ENCODE measurements at places on chromosomes 2 and 18.

- DNase-seq: no peak
These were observed 227.7 kb upstream of the ZEB2 start for GRCh38 chr2:144747571-144747970.

DNA sequence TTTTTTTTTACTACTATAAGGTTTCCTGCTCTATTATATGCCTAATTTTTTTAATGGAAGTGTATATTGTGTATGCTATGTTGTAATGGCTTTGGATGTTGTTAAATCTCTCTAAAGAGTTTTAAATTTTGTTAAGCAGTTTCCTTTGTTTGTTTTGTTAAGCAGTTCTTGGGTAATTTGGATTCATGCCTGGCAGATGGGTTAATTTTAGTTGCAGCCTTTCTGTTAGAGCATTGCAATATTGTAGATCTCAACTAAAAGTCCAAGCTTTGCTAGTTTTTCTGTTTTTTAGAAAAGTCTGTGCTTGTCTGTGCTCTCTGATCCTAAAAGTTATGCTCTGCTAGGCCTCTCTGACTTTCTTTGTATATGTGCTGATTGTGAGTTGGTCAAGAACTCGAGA lies 1229.0 kb upstream of the NRXN1 start:
- DNase-seq: no peak

DNA sequence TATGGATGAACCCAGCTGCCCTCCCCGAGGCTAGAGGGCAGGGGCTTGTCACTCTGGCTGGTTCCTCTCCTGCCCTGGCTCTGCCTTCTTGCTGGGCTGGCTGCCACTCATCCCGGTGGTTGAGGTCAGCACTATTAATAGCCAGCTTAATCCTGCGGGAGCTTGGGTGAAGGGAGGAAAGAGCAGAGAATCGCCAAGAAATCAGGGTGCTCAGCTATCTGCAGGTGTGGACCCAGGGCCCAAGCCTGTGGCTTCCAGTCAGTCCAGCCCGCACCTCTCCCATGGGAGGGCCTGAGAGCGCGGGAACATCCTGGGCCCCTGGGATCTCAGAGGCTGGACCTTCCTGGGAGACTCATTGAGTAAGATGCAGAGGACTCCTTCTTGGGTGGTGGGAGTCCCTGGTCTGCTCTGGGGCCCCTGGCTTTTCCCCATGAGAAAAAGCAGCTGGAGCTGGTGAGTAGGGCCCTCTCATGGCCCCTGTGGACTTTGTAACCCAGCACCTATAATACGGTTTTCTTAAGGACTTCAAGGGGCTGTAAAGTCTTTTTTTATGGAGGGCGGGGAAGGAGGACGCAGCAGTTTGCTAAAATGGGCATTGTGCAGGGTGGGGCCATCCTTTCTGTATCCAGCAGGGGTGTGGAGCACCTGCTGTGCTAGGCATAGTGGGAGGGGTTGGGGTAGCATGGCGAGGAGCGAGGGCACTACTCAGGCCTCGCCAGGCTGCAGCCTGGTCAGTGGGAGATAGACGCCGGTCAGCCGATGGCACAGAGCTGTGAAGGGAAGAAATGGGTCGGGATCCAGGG lies 27.4 kb upstream of the CNNM3 start:
- no peak for DNase-seq

GRCh38 chr2:88054782-88055370 lies 707 bp downstream of the KRCC1 start:
- no peak for DNase-seq

DNA sequence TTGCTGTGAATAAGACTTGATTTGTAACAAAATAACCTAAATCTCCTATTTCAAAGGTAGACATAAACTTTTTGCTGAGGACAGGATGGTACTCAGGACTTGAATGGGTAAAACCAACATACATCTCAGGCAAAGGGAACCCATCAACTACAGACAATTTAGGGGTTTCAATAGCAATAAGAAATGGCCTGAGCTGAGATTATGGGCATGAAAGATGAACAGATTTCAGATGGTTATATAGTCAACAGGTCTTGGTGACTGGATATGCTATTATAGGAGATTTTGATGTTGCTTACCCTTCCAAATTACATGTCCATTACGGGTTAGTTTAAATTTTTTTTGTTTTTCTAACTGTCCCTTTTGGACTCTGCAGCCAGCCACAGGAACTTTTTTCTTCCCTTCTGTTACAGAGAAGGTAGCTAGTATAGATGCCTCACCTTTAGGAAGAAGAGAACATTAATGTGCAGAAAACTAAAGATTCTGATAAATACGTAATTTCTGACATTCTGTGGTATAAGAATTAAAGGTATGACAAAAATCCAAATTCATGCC lies 4.6 kb downstream of the RPS27A start:
- DNase-seq: no peak

DNA sequence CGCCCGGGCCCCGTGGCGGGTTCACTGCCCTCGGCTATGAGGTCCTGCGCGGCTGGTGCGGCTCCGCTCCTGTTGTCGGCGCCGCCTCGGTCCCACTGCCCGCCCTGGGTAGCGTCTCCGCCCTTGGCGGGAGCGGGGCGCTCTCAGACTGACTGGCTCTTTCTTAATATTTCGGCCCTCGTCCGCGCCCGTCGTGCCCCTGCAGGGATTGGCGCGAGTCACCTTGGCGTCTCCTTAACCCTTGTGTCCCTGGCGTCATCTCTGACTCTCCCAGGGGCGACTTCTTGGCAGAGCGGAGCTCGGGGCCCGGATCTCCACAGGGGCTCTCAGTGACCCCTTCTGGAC lies 1.3 kb downstream of the PTMA start:
- DNase-seq: no peak

GRCh38 chr2:231397928-231398294 lies 2.4 kb downstream of the B3GNT7 start:
- DNase-seq: no peak

DNA sequence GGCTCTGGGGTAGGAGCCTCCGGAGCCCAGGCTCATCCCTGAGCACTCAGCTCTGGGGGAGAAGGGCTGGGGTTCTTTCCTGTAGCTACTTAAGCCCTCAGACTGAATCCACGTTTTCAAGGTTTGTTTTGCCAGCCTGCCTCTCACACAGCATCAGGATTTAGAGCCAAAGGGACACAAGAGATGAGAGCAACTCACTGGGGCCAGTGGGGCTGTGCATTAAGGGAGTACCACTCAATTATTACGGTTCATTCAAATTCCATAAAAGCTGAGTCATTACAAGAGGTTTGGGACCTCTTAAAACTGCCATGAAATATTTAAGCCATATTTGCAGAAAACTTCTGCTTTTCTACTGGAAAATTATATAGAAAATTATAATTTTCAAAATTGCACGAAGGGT lies 17.1 kb upstream of the SNED1 start:
- no peak for DNase-seq

DNA sequence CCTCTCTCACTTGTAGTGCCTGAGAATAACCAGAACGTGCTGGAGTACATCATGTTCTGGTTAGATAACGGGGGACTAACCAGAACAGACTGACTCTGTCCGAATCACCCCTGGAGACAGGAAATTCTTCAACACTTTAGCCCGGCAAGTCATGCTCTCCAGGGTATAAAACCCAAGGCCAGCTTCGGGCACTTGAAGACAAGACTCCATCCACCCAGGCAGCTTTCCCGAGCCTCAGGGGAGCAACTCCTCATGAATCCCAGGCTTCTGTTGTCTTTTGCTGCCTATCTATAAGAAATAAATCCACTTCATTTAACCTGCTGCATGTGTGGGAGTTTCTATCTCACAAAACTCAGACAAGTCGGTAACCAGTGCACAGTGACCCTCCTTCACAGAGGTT lies 99.6 kb downstream of the KCNF1 start:
- no peak for DNase-seq

DNA sequence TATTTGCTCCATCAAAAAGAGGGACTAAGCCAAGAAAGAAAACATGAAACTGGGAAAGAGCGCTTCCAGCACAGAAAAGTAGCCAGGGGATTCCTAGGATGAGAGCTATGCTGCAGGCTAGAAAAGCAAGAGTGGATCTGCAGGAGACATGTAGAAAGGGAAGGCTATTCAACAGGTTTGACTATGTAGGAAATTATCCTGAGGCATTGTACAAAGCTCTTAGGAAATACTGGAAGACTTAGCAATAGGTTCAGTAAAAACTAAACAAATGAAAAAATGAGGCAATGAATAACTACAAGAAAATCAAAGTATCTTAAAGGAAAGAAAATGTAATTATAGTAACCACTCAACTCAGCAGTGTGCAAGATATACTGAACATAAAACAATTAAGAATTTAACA lies 229.5 kb upstream of the FBXO11 start:
- no peak for DNase-seq

GRCh38 chr2:189515264-189515663 lies 65.3 kb downstream of the SLC40A1 start:
- DNase-seq: no peak

DNA sequence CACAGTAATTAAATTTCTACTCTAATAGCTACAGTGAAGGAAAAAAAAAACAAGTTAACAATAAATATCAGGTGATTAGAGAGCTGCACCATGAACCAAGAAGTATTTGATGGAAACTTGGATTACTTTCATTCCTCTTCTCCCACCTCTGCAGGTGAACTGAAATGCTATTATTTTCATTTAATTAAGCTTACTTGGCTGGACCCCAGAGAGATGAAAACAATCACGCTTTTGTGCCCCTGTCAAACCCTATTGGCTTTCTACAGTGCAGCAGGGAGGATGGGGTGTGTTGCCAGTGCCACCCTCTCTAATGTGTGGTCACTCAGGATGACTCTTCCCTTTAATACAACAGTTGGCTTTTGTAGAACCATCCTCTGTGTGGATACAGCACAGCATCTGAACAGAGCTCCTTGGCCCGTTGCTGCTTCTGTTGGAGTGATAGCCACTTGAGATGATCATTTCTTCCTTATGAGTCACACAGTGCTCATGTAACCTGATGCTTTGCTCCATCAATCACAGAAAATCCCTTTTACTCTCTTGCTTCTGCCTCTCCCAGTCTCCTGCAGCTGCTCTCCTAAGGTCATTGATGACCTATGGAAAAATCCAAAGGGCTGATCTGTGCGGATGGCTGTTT lies 5.5 kb upstream of the ARL4C start:
- DNase-seq: no peak

DNA sequence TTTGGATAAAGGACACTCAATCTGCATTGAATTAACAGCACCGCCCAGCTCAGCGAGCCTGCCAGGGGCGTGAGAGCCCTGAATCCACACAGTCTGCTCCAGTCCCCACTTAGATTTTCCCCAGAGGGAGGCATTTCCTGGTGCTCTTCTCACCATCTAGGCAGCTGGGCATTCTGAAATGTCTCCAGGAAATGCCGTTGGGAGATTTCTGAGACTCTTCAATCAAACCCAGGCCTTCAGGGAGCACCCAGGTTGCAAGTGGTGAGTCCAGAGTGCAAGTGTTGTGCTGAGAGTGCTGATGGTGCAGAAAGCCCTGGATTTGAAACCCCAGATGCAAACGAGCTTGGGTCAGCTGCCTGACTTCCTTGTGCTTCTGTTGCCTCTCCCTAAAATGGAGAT lies 23.4 kb upstream of the TMEM37 start:
- DNase-seq: no peak

DNA sequence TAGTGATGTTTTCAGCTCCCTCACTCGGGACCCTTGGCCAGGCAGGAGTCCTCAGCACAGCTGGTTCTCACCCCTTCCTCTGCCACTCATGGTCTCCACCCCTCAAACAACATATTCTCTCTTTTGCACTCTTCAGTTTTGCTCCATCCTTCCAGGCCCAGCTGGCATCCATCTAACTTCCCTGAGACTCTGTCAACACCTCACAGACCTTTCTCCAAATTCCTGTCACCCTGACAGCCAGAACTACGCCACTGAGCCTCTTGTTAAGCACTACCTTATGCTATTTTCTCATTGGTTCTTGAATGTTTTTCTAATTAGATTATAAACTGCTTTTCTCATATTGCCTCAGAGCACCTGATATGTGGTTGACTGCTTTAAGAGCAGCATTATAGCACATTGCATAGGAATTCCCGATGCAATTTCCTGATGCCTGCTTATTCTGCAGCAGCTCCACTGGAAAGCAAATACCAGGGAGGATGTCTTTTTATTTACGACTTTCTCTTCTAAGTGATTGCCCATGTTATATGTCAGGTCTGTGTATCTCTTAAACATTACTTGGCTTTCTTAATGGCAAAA lies 12.4 kb upstream of the INO80C start:
- no peak for DNase-seq

DNA sequence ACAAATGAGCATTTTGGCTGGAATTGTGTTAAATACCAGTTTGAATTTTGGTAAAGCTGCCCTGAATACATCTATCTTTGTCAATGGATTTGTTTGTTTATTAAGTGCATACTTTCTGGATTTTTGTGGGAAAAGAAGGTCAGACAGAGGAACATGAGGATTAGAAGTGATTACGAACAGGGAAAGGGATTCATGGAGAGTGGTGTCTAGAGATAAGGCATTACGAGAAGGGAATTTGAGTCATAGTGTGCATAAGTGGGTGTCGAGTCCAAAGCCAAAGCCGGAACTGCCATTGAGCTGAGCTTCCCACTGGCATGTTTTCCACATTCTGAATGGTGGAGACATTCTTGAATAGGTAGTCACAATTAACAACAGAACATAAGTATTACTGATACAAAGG lies 68.9 kb upstream of the EFEMP1 start:
- no peak for DNase-seq

DNA sequence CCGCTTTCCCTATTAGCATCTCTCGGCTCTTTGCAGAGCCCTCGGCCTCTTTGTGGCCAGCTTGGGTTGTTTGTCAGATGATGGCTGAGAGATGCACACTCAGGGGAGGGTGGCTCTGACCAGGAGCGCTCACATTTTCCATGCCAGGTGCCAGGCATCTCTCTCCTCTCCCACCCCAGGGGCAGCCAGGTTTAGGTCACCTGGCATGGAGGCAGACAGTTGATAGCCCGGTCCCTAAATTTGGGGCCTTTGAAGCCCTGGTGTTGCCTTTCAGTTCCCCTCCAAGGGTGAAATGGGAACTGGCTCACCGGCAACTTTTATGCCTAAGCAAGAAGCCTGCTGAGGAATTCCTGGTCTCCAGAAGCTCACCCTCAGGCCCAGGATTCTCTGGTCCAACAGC lies 19.1 kb downstream of the LBH start:
- DNase-seq: no peak

DNA sequence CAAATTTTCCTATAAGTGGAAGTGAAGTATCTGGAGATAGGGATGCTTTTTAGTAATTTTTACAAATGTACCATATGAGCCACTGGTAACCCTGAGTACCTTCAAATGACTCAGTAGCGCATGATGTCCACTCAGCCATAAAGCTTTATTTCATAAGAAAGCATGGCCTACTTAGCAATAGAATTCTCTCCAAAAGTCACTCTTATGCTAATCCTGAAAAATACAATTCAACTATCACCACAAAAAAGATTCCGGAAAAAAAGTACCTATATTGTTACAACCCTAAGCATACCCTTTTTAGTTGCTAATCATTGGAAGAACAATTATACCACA lies 732.2 kb downstream of the SOCS6 start:
- no peak for DNase-seq

DNA sequence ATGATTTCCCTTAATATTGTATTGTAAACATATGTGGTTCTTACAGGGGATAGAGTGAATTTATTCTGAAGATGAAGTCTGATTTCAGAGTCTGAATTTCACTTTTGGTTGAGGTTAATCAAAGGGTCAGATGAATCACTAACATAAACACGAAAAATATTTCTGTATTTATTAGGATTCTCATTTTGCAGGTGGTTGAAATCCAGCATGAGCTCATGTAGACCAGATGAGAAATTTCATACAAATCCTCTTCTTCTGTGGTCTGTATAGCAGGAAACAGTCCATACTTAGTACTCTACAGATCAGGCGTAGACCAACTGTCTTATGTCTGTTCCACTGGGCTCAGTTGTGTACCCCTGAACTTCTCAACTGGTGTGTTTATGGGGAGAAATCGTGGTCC lies 157.8 kb downstream of the BABAM2 start:
- DNase-seq: no peak

Data from NCI-H1694 (cell line).